ENCODE measurements at places on chromosomes 4 and X.

DNA sequence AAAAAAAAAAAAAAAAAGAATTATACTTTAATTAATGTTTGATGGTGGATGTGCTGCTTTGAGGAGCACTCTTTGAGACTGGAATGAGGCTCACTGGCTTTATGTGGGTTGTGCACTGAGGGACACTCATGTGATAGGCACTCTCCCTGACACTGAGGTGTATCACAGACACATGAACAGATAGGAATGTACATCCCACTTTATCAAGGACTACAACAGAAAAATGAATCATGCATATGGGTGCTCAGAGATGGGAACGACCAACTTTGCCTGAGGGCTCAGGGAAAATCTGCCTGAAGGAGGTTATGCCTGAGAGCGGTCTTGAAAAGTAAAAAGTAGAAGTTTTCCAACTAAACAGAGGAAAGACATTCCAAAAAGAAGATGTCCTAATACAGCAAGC is 97.7 kb upstream of the RBPJ start:
- H3K4me1 ChIP-seq, result no peaks in the 10 kb centered on the region
- H3K27ac ChIP-seq, result no peak overlapping the region
- DNase-seq, result no peak
- no peak overlapping the region for H3K4me3 ChIP-seq

DNA sequence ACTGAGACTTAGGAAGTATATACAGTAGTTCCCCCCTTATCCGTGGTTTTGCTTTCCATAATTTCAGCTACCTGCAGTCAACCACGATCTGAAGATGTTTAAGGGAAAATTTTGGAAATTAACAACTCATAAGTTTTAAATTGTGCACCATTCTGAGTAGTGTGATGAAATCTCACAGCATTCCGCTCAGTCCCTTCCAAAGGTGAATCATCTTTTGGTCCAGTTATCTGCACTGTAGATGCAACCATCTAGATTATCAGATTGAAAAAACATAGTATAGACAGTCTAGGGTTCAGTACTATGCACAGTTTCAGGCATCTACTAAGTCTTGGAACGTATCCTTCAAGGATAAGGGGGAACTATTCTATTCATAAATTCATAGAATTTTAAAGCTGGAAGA is 109.0 kb downstream of the ANXA3 start:
- H3K36me3 ChIP-seq, result no peaks in the 10 kb centered on the region
- no peaks in the 10 kb centered on the region for H3K27me3 ChIP-seq
- DNase-seq, result no peak
- no peak overlapping the region for H3K27ac ChIP-seq
- no peak overlapping the region for H3K4me3 ChIP-seq

- H3K27me3 ChIP-seq, result no peaks in the 10 kb centered on the region
- H3K4me3 ChIP-seq, result no peak overlapping the region
- no peaks in the 10 kb centered on the region for H3K36me3 ChIP-seq
- H3K4me1 ChIP-seq, result no peaks in the 10 kb centered on the region
- no peak overlapping the region for H3K27ac ChIP-seq
Measured at GRCh38 chrX:104193485-104193884, 27.2 kb downstream of the FAM199X start.

DNA sequence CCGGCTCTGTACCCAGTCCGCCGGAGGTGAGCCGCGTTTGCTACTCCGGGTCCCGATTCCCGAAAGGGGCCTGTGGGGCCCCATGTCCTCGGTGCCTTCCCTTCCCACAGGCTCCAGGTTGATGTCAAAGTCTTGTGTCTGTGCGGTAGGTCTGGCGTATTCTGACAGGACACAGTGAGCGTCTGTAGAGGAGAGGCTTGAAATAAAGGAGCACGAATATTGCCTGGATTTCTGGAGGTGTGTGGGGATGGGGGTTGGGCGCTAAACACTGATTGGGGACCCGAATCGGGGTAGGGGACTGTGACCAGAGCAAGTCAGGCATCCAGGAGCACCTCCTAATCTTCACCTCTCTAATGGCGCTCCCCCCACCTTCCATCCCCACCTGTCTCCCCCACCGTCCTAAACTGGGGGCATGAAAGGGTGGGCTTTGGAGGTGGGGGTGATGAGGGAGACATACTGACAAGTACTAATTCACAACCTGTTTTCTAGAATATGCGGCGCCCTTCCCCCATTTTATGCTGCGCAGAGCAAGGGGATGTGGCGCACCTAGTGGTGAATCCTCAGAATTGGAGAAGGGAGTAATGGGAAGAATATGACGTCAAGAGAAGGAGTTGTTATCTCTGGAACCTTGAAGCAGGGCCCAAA is 855 bp downstream of the GPRASP2 start:
- no peaks in the 10 kb centered on the region for H3K4me1 ChIP-seq
- H3K27ac ChIP-seq, result peak overlapping the region; percentile 90
- H3K27me3 ChIP-seq, result no peaks in the 10 kb centered on the region
- peak overlapping the region; percentile 55 for H3K4me3 ChIP-seq

- H3K4me1 ChIP-seq, result no peaks in the 10 kb centered on the region
- H3K27me3 ChIP-seq, result no peaks in the 10 kb centered on the region
- H3K27ac ChIP-seq, result no peak overlapping the region
- no peak overlapping the region for H3K4me3 ChIP-seq
Measured at GRCh38 chr4:6105311-6105911, 87.2 kb upstream of the C4orf50 start.
